ENCODE measurements at places on chromosomes 13 and 19.

DNA sequence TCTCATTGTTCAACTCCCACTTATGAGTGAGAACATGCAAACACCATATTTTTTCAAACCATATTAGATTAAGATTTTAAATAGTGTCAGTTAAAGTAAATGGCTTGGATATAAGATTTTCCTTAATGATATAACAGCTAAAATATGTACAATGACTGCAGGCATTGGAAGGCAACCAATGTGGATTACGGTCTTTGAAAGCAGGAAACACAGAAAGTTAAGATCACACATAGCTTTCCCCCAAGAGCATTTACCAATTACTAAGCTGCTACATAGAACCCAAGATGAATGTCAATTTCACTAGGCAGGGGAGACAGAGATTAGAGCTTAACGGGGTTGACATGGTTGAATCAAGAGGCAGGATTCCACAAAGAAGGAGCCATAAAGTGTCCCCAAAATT is 173.2 kb upstream of the TRPC4 start:
- no peak for DNase-seq

DNA sequence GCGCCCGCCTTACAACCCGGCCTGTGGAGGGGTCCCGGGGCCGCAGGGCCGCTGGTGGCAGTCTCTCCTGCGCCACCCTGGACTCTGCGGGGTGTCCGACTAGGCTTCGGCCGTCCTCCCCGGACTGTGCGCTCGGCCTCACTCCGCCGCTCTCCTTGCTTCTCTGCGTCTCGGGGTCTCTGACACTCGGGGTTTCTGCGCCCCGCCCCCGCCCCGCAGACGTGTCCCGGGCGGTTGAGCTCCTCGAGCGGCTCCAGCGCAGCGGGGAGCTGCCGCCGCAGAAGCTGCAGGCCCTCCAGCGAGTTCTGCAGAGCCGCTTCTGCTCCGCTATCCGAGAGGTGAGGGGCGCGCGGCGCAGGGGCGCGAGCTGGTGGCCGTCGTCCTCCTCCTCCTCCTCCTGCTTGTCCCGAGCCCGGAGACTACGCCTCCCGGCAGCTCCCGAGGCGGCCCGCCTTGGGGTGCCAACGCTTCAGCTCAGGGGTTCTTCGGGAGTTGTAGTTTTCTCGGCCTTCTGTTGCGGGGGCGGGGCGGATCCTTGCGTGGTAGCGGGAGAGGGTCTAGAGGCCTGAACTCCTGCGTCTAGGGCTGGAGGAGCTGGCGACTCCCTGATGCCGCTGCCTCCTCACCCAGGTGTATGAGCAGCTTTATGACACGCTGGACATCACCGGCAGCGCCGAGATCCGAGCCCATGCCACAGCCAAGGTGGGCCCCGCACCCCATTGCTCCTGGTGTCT is 627 bp downstream of the LIN7B start:
- DNase-seq, result peak; percentile 77

DNA sequence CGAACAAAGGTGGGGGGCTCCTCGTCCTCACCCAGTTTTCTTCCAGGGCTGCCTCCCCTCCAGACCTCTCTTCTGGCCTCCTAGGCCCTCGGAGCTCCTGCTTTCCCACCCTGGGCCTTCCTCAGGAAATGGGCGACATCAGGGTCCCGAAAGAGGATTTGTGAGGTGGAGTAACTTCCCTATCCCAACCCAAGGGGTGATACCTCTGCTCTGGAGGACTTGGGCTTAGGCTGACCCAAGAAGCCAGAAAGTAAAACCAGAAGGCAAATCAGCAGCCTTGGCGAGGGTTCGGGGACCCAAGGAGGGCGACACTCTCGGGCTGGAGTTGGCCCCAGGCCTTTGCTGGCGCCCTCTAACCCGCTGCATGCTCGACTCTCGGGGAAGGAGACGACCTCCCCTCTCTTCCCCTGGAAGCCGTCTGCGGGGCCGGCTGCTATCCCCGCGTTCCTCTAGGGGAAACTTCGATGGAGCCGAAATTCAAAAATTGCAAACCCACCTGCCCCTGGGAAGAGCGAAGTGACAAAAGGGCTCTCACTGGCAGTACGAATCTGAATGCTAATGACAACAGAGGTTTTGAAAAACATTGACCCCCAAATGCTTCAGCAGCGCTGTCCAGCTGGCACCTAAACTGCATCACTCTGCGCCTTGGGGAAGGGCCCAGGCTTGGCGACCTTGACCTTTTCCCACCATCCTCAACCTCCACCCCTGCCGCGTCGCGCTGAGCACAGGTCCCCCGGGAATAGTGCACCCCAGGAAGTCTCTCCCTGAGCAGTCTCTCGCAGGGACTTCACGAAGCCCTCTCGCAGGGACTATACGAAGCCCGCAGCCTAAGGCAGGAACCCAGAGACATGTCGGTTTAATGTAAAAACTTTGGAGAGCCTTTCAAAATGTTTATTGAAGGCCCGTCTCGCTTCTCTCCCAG is 2.4 kb downstream of the PDX1 start:
- no peak for DNase-seq

DNA sequence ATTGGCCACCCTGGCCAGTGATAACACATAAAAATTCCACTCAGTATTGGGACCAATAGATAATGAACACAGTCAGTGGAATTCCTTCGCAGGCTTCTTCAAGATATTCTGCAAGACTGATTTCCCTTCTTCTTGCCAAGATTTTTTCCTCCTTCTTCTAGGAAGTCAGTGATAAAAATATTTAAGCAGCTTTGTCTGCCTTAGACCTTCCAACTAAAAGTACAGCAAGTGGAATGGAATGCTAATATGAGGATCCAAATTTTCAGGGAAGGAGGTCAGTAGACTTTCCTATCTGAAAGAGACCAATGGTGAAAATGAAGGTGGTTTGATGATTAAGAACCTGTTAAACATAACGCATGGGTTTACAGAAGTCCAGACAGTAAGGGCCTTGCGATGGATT is 9.6 kb downstream of the STARD13 start:
- no peak for DNase-seq

GRCh38 chr19:14102756-14103155 is 12.2 kb upstream of the SAMD1 start:
- no peak for DNase-seq

- no peak for DNase-seq
Measured at GRCh38 chr13:50015258-50015657, at the start of gene KCNRG. Gene KCNRG, plus strand, starts transcription at chr13:50015444. Its CDS starts 50 bp downstream, at chr13:50015494.

- peak; percentile 92 for DNase-seq
Measured at GRCh38 chr19:55178781-55179599, 1.1 kb downstream of the SYT5 start.

DNA sequence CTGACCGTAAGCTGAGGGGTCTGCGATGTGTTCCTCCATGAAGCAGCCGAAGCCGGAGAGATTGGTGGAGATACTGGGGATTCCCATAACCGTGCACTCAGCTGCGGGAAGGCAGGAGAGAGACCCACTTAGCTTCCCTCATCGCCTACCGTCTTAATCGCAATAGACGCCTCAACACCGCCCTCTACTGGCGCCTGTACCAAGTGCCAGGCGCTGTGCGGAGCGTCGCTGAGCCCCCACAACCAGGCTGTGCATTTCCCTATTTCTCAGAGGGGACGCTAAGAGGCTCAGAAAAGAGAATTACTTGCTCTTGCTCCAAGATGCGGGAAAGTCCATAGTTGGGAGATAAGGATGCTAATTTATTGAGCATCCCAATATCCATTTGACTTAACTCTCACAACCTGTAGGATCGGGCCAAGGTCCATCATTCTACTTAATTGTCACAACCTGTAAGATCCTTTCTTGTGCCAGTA is 5.8 kb downstream of the FTL start:
- peak; percentile 91 for DNase-seq

- DNase-seq, result no peak
Measured at GRCh38 chr19:55254625-55254977, 4.2 kb downstream of the PPP6R1 start.

- DNase-seq, result no peak
Measured at GRCh38 chr19:46885411-46885810, 24.6 kb downstream of the ARHGAP35 start.

- DNase-seq, result no peak
Measured at GRCh38 chr19:3281026-3281425, 56.6 kb downstream of the CELF5 start.

- no peak for DNase-seq
Measured at GRCh38 chr19:53696951-53697350, 65.2 kb downstream of the DPRX start.

DNA sequence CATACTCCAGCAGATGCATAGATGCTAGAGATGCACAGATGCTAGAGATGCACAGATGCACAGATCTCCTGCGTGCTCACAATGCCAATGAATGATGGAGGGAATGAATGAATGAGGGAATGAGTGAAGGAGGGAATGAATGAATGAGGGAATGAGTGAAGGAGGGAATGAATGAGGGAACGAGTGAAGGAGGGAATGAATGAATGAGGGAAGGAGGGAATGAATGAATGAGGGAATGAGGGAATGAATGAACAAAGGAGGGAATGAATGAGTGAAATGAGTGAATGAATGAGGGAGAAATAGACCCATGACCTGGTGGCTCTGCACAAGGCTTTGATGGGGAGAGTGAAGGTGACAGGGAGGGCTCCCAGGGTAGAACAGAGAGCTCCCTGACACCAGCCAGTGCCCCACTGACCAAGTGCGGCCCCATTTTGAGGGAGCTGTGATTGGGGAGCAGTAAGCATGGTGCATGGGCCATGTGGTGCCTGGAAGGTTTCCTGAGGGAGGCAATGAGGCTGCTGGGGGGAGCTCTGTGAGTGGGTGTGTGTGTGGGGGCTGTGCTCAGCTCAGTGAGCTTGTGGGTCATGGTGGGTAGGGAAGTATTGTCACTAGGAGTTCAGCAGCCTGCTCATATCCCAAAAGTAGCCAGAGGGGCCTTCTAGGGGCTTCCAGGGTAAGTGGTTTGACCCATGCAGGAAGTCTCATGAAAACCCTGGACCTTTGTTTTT is 12.7 kb downstream of the SLC27A1 start:
- DNase-seq, result no peak

DNA sequence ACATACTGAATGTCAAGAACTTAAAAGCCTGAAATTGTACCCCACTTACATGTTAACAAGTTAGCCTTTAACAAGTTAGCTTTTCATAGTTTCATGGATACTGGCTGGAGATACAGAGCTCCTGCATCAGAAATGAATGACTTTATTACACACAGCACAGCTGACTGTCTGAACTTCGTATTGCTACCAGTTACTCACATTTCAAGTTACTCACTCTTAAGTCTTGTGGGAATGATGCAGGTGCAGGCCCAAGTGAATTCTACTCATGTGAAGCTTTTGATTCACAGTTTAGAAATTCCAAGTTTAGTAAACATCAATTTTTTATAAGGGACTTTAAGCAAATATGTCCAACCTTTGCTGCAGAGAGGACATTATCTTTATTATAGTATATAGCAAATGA is 762.2 kb upstream of the PRR20A start:
- DNase-seq, result no peak

GRCh38 chr19:850221-850978 is 1.7 kb upstream of the ELANE start:
- DNase-seq, result no peak

GRCh38 chr13:78841358-78841963 is 182.5 kb upstream of the OBI1 start:
- DNase-seq, result no peak
